ENCODE measurements at places on chromosomes 3 and 15.

DNA sequence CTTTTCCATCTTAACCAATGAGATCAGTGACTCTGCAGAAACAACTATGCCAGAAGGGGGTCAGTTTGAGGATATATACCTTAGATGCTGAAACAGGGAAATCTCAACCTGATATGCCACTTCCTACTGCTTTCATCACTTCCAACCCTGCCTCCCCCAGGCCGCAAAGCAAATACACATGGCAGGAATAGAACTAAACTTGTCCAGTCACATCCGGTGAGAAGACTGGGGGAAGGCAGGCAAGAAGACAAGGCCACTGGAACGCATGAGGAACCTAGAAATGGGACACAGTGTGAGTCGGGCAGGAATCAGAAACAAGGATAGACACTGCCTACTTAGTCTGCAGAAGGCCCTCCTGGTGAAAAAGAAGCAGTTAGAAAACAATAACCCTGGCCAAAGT is 90.6 kb downstream of the MYO5A start:
- DNase-seq, result no peak

DNA sequence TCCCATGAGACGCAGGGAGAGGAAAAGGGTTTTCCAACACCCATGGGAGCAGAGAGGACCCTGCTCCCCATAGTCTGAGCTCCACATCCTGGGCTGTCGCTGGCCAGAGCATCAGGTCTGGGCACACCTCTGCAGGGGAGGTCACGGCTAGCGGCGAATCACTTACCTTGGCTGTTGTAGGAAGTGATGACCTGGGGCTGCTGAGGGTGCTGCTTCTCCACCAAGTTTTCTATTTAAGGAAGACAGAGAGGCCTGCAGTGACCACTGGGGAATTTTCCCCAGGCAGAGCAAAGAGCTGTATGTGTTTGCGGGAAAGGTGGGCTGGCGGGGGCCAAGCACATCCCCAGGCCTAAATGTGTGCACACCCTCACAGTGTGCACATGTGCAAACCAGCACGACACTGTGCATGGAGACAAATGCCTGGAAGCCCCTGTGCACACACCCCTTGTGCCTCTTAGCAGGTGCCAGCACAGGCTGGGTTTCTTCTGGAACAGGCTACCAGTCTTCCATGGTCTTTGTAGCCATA is 7.6 kb downstream of the KY start:
- no peak for DNase-seq

- DNase-seq, result no peak
These were observed 4.7 kb downstream of the DLG1 start for GRCh38 chr3:197293605-197294237.

GRCh38 chr3:12155828-12156227 is 2.9 kb downstream of the TIMP4 start:
- no peak for DNase-seq

DNA sequence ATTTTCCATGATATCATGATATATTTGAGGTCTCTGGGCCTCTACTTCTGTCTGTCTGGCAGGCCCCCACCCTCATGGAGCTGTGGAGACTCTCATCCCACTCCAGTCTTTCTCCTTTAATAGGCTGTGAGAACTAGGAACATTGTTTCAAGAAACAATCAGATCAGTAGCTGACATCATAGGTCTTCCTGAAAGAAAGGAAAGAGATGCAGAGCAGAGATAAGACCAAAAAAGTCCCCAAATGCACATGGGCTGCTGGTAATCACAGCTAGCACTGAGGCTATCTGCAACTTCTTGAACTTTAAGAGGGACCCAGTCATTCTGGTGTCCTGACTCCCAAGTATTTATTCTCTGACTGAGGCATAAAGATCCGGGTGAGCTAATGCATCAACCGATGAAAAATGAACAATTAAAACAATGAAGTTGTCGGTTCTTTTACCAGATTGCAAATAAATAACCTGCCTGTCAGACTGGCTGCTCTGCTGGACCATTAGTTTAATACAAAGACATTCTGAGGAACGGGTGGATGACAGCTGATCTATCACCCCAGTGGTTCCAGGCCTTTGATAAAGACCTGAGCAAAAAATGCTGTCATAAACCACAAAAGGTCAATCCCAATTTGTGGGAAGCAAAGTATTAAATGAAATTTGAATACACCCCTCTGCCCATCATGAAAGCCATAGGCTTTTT is 780.8 kb upstream of the GOLIM4 start:
- no peak for DNase-seq

GRCh38 chr3:130276203-130276803 is 69.2 kb upstream of the COL6A5 start:
- DNase-seq, result no peak

DNA sequence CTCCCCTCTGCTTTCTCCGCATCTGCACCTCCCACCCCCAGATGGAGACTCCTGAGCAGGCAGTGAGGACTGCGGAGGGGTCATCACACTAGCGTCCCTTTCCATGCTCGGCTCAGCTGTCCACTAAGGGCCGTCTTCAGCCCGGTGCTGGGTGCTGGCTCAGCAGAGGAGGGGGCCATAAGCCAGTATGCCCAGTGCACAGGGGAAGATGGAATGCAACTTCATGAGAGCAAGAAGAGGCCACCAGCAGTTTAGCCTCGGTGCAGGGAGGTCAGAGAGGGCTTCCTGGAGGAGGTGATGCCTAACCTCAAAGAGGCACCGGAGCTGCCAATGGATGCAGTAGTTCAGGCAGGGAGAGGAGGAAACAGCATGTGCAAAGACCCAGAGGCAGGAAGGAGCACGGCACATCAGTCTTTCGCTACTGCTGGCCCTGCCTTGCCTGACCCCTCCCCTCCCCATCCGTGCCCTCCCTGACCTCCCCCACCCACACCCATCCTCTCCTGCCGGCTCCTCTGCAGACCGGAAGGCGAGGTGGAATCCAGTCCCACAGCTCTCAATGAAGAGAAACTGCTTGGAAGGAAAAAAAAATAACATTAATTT is 15.2 kb upstream of the PLXND1 start:
- no peak for DNase-seq
